ENCODE measurements at places on chromosomes 5 and 9.

DNA sequence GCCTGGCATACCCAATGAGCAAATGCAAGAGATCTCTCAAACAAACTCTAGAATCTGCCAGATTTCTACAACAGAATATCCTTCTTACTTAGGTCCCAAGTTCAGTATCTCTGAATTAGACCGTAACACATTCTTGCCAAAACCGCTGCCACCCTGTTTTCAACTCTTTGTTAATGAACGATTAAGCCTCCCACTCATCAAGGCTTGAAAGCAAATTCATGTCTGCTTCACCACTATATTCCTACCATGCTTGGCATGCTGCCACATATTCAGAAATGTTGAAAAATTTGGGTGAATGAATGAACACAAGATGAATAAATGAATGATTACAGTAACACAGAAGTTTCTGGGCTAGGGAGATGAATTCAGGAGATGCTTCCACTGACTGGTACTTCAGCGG lies 119.9 kb downstream of the BNC2 start:
- no peak for DNase-seq

GRCh38 chr5:59607138-59607765 lies 286.3 kb downstream of the PDE4D start:
- no peak for DNase-seq

DNA sequence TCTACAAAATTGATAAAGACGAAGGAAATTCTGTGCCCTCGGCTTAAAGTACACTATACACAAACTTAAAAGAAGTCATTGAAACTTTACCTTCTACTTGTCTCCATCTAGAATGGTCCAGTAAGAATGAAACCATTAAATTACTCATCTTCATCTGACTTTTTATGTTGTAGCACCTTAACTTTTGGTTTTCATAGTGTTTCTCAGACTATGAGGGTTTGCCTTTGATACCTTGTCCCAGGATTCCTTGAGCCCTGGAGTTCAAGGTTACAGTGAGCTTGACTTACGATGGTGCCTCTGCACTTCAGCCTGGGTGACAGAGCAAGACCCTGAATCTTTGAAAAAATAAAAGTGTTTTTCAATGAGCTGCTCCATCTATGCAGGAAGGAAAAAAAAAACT lies 132.2 kb downstream of the CDC42SE2 start:
- no peak for DNase-seq

- DNase-seq, result no peak
These were observed 38.0 kb downstream of the CREBRF start for GRCh38 chr5:173094012-173094661.

GRCh38 chr5:96377597-96377996 lies 55.5 kb downstream of the PCSK1 start:
- no peak for DNase-seq

- no peak for DNase-seq
These were observed 160.3 kb downstream of the WDR70 start for GRCh38 chr5:37539459-37539858.

DNA sequence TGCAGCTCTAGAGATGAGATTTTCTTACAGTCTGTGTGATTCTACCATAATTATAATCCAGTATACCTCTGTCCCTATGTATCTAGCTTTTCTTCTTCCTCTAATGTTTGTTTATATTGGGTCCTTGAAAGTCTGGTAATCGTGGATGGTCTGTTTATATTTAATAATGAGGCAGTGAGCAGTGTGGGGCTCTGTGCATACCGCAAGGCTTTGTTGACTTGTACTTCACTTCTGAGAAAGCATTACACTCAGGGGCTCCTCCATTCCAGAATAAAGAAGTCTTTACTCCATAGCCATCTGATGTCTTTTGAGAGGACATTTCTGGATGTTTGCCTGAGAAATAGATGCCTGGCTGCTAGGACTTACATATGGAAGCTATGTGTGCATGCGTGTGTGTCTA lies 4.5 kb upstream of the MPDZ start:
- DNase-seq, result no peak

GRCh38 chr5:95996904-95997723 lies 35.5 kb upstream of the ELL2 start:
- no peak for DNase-seq

- no peak for DNase-seq
These were observed 1576.5 kb downstream of the EFNA5 start for GRCh38 chr5:106094204-106094607.

- no peak for DNase-seq
These were observed 55.1 kb downstream of the ASS1 start for GRCh38 chr9:130499804-130500263.

DNA sequence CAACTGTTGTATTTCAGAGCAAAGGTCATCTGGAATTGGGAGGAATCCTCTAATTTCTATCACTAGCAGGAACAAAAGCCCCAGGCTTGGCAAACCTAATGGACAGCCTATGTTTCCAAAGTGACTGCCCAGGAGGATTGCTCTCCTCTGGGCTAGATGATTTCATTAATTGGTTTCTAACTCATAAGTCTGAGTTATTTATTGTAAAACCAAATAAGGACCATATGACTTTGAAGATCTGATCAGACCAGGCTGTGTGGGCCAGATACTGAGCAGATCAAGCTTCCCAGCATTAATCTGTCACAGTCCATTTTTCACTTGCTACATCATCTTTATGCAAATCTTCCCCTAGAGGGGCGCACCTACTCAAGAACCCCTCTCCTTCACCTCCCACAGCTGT lies 125.2 kb downstream of the PRDM6 start:
- DNase-seq, result no peak

GRCh38 chr9:7536310-7536939 lies 263.2 kb downstream of the DMAC1 start:
- DNase-seq, result peak; percentile 59

DNA sequence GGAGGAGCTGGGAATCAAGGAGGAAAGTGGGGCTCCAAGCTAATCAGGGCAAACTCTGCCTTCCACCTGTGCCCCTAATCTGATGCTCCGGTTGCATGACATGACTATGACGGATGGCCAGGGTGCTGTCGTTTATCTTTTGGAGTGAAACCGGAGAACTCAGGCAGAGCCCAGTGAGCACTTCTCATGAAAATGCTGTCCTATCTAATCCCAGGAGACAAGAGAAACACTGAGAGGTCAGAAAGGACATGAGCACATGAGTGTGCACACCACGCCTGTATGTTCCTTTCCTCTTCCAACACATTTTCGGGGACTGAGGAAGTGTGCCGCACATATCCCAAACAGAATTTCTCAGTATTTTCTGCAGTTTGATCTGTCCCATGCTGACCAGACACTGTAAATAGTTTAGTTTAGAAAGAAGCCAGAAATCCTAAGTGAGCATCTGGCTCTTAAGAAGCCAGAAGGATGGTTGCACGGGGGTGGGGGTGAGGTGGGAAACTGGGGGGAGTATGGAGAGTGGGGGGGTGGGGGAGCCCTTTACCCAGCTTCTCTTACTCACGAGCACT lies 217.1 kb downstream of the TSSK1B start:
- DNase-seq, result no peak

- no peak for DNase-seq
These were observed 36.7 kb upstream of the ANXA1 start for GRCh38 chr9:73114958-73115357.

DNA sequence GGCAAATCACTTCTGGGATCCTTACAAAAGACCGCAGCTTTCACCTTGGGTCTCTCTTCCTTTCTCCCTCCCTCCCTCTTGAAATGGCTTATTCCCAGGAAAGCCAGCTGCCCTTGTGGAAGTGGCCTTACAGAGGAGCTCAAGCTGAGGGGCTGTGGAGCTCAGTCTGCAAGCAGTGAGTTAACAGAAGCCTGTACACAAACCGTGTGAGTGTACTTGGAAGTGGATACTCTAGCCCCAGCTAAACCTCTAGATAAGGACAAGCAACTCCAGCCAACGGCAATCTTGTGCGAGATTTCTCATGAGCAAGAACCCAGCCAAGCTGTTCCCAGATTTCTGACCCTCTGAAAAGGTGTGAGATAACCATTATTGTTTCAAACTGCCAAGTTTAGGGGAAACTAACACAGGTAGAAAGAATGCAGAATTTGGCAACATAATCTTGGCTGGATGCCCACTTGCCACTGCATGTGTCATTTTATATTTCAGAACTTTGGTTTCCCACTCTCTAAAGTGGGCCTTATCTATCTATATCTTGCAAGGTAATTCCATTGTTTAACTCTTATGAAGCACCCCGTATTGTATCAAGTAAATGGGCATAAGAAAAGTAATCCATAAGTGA lies 85.6 kb downstream of the CDH18 start:
- no peak for DNase-seq

DNA sequence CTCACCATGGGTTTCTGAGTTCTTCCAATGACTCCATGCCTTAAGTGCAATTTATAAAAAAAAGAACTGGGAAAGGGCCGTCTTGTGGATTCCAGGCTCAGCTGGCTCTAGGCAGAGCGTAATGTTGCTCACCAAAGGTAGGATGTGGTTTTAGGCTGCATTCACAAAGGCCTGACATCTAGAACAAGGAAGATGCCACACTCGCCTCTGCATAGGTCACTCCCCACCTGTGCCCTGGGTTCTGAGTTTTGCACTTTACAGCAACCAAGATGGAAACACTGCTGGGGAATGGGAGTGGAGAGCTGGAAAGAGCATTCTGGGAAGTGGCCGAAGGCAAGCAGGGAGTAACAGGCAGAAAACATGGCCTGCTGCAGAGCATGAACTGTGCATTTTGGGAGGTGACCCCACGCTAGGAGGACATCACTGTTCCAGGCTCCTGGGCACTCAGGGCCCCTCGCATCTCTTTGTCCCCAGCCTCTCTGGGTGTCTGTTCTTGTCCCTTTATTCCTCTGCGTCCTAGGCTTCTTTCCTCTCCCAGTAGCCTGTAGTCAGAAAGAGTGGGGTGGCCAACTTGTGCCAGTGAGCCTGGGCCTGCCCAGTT lies 12.3 kb downstream of the FCN2 start:
- DNase-seq, result no peak

GRCh38 chr5:79030663-79031484 lies 38.6 kb downstream of the DMGDH start:
- no peak for DNase-seq

GRCh38 chr9:13027879-13028278 lies 251.6 kb downstream of the MPDZ start:
- no peak for DNase-seq

- peak; percentile 63 for DNase-seq
These were observed 82.1 kb upstream of the PITX1 start for GRCh38 chr5:135116160-135116561.

DNA sequence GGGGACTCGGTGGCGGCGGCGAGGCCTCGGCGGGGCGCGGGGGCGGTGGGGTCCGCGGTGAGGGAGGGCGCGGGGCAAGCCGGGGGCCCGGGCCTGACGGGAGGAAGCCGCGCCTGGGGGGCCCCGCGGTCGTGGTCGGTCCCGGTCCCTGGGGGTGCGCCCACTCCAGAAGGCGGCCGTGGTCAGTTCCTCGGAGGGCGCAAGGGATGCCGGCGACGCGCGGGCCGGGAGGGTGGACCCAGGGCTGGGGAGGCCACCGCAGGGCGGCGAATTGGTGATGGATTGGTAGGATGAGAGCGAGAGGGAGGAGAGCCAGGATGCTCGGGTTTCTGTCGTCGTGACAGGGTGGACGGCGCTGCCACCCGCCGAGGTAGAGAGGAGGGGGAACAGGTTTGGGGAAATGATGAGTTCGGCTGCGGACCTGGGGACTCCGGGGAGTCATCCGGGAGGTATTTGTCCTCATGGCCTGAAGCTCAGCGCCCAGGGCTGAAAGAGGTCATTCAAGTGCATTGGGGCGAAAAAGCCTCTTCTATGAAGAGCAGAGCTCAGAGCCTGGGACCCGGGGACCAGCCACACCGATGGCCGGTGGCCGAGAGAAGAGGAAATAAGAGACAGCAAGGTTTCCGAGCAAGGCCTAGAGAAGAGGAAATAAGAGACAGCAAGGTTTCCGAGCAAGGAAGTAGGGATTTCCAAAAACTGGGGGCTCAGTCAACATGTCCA lies 557 bp downstream of the GNG10 start:
- DNase-seq, result peak; percentile 71

- no peak for DNase-seq
These were observed 166.6 kb downstream of the ROR2 start for GRCh38 chr9:91783411-91783810.

DNA sequence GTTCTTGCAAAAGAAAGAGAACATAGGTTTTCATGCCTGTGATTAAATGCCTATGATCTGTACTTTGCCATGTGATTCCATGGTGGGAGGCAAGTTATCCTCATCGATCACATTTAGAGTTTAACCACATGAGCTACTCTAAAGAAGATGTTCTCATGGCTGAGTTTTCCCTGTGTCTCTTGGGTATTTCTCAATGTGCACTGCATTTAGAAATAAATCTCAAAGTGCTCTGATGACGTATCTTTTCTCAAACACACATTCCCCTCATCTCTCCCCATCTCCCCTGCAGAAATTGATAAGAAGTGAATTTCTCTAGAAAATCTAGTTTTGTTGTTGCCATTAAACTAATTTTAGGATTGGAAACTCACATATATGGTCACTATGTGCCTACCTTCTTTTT lies 282.2 kb downstream of the SEMA5A start:
- DNase-seq, result no peak

GRCh38 chr9:76718166-76718565 lies 46.1 kb upstream of the PCA3 start:
- DNase-seq, result no peak

- no peak for DNase-seq
These were observed 27.2 kb downstream of the NEK6 start for GRCh38 chr9:124284940-124285441.

DNA sequence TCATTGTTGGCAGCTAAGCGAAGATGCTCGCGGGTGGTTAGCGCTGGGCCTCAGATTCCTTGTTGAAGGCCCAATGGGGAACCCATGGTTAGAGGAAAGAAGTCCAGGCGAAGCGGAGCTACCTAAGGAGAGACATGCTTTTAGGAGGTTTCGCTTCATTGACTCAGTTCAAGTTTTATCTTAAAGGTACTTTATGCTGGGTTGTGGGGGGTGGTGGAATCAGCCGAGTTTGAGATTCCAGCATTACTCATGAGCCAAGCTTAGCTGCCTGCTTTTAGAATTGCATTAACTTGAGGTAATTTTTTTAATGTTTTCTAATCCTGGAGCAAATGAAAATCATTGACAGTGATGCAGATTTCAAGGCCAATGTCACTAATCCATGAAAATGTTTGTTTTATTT lies 16.1 kb downstream of the MEGF10 start:
- no peak for DNase-seq

- no peak for DNase-seq
These were observed 4.9 kb downstream of the GTF3C5 start for GRCh38 chr9:133035669-133036068.

GRCh38 chr5:135877570-135878155 lies 18.0 kb downstream of the IL9 start:
- DNase-seq, result no peak

GRCh38 chr5:111656580-111656979 lies 100.4 kb downstream of the NREP start:
- DNase-seq, result no peak

- no peak for DNase-seq
These were observed 4.6 kb downstream of the TLX3 start for GRCh38 chr5:171313481-171314206.

- no peak for DNase-seq
These were observed 750 bp downstream of the DNM1 start for GRCh38 chr9:128203707-128204551.

All from heart left ventricle (tissue), 16 donors.